ENCODE measurements at places on chromosomes 7 and 10.
A peak's percentile ranks its signal among the peaks of the same experiment; 100 is the strongest.

- no peak for DNase-seq
These were observed 39.1 kb downstream of the SGCE start for GRCh38 chr7:94616855-94617254.

DNA sequence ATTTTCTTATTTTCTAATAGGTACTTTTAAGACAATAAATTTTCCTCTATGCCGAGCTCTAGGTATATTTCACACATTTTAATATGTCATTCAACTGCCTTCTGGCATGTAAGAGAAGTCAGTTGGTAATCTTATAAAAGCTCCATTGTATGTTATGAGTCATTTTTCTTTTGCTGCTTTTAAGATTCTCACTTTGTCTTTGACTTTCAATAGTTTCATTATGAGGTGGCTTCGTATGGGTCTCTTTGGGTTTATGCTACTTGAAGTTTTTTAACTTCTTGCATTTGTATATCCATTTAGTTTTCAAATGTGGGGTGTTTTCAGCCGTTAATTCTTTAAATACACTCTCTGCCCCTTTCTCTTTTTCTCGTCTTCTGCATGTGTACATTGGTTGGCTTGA is 80.5 kb downstream of the ABCA13 start:
- DNase-seq = no peak

DNA sequence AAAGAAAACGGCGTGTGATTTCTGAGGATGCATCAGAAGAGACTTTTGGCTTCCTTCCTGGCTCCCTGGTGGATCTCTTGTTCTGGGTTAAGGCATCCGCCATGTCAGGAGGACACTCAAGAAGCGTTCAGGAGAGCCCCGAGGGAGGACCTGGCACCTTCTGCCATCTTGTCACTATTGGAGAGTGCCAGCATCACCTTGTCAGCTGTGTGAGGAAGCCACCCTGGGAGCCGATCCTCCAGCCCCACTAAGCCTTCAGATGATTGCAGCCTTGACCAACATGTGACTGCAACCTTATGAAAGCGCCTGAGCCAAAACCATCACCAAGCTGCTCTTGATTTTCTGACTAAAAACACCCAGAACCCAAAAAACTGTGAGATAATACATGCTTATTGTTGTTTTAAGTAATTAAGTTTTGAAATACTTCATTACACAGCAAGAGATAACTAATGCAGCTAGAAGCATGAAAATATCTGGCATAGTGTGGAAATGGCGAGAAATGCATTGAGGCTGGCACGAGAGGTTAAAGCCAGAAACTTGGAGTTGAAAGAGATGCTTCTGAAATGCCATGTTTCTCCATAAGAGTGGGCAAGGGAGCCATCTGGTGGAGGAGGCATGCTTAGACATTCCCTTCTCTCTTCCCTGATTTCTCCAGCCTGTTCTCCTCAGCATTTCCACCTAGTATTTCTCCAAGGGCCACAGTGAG is 5.4 kb upstream of the ZFYVE27 start:
- peak; percentile 25 for DNase-seq

DNA sequence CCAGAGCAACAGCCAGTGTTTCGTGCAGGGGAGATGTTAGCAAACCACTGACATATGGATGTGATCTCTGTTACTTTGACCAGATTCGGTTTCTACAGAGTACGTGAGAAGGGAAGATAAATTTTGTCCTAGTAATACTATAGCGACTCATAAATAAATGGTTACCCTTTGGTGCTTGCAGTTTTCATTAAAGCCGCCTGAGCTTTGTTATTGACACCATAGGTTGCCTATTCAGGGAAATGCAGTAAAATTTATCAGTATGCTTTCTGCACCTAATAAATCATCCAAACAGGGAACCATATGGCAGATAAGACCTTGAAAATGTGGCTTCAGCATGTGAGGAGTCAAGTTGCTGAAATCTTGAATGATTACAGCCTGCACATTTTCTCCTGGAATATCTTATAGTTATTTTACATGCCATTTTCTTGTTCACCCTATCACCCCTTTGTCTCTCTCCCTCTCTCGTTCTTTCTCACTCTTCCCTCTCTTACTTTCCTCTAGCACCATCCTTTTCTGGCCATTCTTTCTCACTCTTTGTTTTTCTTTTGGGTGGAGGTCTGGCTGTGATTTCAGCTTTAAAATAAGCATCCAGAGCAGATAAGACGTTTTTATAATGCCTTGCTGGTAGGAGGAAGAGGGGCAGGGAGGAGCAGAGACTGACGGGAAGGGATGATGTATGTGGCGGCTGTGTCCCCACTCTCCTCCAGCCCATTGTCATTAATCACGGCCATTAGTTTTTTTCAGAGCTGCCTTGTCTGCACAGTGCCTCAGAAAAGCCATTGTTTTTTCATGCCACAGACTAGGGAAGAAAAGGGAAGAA is 182.5 kb downstream of the LRMDA start:
- no peak for DNase-seq

DNA sequence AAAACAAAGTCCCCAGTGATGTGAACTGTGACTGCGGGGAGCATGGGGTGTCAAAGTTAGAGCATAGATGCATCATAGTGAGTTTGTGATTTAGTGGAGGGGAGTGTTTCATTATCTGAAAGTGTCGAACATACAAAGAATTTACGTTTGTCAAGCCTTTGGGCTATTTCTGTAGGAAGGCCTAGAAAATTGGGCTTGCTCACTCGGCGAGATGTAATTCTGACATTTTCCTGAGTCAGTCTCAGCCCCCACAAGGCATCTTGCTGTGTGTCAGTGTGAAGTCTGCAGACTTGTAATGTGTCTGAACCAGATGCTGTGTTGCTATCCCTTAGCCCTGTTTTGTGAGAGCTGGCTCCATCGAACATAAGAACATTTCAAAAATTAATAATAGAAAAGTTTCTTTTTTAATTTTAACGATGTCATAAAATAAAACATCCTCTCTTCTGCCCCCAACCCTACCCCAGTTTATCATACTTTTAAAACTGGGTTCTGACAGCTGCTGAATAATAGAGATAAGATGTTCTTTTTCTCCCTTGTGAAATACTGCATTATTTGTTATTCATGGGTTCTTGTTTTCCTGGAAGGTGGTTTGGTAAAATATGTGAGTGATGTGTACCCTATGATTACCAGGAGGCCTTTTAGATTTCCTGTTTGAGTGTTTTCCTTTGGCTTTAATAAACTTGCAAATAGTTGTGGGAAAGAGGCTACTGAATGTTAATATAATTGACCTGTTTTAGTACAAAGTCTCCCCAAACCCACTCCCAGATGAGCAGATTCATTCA is 207.4 kb downstream of the GPR158 start:
- DNase-seq = no peak

DNA sequence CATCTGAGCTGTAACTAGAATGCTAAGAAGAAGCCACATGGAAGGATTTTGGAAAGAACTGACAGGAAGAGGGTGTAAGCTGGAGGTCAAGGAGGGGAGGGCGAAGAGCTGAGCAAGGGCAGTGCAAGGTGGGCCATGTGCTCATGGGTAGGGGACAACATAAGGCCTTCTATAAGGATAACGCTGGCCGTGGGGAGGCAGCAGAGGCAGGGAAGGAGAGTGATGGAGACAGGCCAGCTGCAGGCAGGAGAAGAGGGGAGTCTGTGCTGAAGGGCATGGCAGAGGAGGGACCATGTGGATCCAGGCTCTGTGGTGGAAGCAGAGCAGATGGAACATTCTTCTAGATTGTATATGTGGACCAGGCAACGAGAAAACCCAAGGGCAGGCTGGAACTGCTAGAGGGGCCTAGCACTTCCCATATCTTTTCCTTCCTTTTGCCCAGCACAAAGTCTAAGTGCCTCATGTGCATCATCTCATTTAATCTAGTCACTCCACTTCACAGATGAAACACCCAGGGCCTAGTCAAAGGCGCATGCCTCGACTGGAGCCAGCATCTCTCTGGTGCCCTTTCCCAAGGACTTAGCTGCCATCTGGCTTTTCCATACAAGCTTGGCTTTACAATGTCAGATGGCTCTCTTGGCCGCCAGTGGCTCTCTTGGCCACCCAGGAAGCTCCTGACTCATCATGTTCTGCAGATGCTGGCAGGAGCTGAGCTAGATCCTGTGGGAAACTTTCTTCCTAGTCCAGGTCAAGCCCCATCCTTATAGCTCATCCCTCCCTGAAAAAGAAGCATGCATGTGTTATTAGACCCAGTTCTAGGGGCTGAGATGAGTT is 6.6 kb downstream of the LRRC18 start:
- DNase-seq = no peak

- no peak for DNase-seq
These were observed 122.8 kb upstream of the ZNF92 start for GRCh38 chr7:65250697-65251395.

DNA sequence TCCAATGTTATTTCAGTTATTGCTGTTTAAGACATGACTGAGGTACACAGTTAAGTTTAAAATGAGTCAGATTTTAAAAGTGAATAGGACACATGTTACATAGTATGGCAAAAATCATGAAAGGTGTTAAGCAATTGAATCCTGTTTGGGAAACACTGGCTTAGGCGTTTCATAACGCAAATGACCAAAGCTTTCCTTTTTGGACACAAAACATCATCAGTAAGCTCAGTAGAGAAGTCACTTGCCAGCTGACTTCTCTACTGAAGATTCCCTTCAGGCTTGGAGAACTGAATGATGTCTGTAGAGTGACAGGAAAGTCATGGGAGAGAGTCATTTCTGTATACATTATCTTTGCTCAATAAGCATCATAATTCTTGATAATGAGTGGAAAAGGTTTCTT is 64.4 kb upstream of the RSBN1L start:
- no peak for DNase-seq

DNA sequence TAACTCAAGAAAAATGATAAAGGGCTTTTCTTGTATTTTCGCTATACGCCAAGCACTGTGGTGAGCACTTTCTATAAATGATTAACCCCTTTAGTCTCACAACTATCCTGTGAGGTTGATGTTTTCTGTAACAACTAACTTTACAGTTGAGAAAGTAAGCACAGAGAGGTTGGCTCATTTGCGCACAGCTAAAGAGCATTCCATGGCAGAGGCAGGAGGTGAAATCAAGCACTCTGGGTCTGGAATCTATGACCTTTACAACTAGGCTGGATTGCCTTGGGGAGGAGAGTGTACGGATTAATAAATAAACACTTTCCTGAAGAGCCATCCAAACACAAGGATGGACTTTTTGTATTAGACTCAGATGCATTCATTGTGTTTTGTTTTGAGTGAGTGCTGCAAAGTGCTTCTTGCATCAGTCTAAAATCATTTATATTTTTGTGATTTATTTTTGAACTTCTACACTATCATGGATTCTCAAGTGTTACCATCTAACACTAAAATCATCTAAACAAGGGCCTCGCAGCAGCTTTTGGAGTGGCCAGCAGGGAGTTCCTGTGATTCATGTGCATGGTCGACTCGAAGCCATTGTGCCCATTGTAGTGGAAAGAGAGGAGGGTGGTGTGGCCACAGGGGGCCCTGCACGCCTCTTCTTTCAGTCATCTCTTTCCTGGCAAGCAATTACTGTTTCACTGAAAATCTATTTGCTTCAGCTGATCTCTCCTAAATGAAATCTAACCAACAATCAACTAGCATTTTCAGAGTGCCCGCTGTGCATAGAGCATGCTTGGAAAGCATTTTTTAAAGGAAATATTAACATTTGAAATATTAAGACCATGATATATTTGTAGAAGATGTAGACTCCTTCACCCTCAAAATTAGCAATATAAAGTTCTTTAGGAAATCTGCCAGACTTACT is 633.4 kb upstream of the COBL start:
- no peak for DNase-seq

GRCh38 chr10:37479469-37479868 is 354.1 kb downstream of the ANKRD30A start:
- DNase-seq = no peak

GRCh38 chr10:4147245-4147644 is 362.2 kb upstream of the KLF6 start:
- no peak for DNase-seq

- no peak for DNase-seq
These were observed 13.9 kb downstream of the VSTM2A start for GRCh38 chr7:54556121-54556520.

- DNase-seq = no peak
These were observed 7.4 kb downstream of the HNRNPF start for GRCh38 chr10:43401627-43402026.

DNA sequence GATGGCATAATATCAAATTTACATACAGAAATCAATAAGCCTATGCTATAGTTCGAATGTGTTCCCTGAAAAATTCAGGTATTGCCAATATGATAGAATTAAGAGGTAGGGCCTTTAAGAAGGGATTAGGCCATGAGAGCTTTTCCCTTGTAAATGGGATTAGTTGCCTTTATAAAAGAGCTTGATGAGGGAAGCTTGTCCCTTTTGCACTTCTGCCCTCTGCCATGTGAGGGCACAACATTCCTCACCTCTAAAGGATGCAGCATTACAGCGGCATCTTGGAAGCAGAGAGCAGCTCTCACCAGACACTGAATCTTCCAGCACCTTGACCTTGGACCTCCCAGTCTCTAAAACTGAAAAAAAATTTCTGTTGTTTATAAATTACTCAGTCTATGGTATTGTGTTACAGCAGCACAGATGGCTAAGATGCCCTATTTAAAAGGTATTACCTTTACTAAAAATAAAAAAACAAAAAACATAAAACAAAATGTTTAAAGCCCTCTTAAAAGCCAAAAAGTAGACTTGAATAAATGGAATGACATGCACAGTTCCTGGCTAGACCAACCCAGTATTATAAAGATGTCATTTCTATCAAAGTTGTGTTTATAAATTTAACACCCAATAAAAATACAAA is 909.6 kb downstream of the REEP3 start:
- no peak for DNase-seq

- DNase-seq = no peak
These were observed 759 bp downstream of the NUDT1 start for GRCh38 chr7:2242541-2243429.

- DNase-seq = no peak
These were observed 4.5 kb upstream of the TACC2 start for GRCh38 chr10:121984463-121984862.

GRCh38 chr10:70832852-70833528 is 17.2 kb downstream of the SGPL1 start:
- no peak for DNase-seq

- DNase-seq = no peak
These were observed 411.4 kb downstream of the PAXIP1 start for GRCh38 chr7:154591544-154591943.

- DNase-seq = no peak
These were observed 98.0 kb upstream of the GPR26 start for GRCh38 chr10:123567984-123568739.

DNA sequence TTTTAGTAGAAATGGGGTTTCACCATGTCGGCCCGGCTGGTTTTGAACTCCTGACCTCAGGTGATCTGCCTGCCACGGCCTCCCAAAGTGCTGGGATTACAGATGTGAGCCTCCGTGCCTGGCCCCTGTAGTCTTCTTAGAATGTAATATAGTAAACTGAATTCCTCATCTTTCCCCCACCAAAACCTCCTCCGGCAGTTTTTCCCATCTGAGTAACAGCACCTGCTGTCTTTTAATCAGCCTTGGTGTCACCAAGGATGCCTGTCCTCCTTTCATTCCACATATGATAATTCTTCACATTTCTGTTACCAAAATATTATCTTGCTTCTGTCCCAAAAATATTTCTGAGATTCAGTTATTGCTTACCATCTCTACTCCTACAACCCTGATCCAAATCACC is 80.2 kb downstream of the ZEB1 start:
- no peak for DNase-seq
